BJ (cell line): ENCODE measurements at places on chromosomes 13 and 19.
A peak's percentile ranks its signal among the peaks of the same experiment; 100 is the strongest.

DNA sequence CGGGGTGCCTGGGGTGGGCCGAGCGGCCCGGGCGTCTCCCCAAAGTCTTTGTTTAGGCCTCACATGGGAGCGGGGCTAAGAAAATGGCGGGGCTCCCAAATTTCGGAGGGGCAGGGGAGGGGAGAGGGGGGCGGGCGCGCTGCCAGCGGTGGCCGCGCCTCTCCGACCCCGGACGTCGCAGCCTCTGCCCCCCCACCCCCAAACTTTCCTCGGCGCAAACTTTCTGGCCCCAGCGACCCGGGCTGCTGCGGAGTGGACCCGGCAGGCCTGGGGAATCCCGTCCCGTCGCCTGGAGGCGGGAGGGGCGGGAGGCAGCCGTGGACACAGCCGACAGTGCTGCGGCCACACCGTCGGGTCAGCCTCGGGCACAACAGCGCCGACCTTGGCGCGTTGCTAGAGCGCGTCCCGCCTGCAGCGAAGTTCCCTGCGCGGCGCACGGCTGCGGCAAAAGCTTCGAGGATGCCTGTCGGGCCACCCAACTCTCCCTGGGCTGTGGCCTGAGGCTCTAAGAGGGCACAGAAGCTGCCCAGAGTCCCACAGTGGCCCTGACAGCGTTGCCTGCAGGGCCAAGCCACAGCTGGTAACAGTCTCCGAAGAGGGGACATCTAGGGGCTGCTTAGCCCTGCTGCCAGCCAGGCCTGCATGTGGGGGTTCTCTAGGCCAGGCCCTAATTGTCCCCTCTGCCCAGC, 1.3 kb downstream of the NFIX start:
- DNase-seq = no peak

- no peak for DNase-seq
These were observed 80.5 kb downstream of the GPR12 start for GRCh38 chr13:26680123-26680450.

DNA sequence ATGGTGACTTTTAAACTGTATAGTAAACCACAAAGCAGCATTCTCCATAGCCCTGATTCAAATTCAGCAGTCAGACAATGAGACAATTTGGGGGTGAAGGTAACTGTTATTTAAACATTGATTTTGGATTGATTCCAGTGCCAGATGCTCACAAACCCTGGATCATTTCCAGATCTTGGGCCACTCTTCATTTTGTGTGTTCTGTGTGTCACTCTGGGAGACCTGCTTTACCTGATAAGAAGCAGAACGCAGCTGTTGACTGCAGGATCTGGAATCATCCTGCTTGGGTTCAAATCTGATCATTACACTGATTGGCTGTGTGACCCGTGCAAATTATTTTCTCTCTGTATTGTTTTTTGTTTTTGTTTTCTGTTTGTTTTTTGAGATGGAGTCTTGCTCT, 4.0 kb upstream of the PCDH8 start:
- no peak for DNase-seq

DNA sequence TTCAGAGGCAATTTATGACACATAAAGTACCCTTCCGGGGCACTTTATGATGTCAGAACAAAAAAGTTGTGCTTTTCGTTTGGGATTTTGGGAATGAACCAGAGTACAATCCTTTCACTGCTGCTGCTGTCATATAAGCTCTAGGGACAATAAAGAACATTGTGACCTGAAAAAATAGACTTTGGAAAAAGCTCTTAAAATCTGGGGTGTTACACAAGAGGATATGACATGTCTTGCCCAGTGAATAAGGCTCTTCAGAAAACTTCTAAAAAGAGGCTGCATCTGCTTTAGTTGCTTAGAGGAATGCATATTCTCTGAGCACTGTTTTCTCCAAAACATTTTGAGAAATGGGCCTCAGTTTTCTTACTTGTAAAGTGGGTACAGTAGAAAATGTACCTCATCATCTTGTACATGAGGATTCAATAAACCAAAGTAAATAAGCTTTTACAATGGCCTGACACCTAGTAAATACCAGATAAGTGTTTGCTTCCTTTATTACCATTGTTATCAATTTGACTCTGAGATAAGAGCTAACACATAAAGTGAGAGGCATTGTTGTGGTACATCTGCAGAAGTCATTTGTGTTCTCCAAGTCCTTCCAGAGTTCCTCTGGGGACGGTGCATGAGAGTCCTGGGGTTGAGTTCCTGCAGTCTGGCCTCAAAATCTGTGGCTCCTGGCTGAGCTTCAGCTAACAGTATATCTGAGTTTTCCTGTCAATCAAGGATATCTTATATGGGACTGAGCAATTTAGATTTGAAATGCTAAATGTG, 67.4 kb upstream of the EDNRB start:
- no peak for DNase-seq

DNA sequence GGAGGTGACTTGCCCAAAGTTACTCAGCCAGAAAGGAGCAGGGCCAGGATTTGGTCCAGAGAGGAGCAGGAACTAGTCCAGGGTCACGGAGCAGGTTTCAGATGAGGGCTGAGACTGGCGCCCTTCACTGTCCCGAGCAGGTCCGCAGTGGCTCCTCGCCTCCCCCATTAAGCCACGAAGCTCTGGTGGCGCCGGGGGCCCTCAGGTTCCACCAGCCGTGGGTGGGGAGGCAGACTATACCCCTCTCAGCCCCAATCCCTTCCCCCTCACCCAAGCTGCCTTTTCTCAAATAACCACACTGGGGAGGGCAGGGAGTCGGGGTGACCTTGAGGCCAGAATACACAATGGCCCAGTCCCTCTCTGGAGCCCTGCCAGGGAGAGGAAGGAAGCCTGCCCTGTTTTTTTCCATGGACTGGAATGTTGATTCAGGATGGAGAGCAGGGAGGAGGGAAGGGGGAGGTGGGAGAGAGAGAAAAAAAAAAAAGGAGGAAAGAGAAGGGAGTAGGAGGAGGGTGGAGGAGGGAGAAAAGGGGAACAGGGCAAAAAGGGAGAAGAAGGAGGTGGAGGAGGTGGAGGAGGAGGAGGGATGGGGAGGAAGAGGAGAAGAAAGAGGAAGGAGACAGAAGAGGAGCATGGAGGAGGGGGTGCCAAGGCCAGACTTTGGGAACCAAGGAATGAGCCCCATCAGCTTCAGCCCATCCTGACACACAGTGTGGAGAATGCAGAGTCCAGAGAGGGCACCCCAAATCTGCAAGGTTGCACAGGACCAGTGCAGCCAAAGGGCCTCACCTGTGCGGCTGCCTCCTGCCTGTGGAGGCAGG, 19.7 kb downstream of the CEACAM16 start:
- no peak for DNase-seq

DNA sequence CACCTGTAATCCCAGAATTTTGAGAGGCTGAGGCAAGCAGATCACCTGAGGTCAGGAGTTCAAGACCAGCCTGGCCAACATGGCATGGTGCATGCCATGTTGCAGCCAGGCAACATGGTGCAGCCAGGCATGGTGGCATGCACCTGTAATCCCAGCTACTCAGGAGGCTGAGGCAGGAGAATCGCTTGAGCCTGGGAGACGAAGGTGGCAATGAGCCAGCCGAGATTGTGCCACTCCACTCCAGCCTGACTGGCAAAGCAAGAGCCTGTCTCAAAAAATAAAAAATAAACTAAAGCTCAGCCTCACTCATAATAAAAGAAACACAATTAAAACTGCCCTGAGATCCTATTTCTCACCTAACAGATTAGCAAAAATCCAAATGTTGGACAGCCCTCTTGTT, 49.7 kb upstream of the MAP3K10 start:
- DNase-seq = no peak

DNA sequence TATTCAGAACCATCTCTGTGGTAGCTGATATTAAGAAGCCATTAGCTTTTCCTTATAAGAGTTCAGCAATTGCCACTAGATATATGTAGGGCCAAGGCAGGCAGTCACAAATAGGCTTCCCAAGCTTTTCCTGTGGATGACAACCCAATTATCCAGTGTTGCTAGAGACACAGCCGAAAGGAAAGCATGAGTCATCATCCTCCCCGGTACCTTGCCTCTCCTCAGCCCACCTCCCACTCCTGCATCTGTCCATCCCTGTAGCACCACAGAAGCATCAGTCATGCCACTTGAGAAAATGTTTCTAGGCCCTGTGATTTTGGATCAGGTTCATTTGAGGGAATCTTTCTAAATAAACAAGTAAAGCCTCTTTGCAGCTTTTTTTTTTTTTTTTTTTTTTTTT, 204.3 kb downstream of the DNAJC15 start:
- no peak for DNase-seq

GRCh38 chr13:41059456-41060081, 1.7 kb upstream of the WBP4 start:
- no peak for DNase-seq

DNA sequence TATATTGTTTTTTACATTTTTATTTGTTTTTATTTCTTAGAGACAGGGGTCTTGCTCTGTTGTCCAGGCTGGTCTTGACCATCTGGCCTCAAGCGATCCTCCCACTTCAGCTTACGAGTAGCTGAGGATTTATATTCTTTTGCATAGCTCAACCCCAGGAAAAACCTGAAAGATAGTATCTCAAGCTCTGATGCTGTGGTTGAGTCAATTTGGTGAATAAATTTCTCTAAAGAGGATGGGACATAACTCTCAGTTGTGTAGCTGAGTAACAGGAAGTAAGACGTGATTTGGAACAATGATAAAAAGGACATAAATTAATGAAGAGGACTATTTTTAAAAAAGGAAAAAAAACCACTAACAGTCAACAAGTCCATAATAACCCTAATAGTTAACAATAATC, 79.8 kb upstream of the TNFSF11 start:
- DNase-seq = no peak

DNA sequence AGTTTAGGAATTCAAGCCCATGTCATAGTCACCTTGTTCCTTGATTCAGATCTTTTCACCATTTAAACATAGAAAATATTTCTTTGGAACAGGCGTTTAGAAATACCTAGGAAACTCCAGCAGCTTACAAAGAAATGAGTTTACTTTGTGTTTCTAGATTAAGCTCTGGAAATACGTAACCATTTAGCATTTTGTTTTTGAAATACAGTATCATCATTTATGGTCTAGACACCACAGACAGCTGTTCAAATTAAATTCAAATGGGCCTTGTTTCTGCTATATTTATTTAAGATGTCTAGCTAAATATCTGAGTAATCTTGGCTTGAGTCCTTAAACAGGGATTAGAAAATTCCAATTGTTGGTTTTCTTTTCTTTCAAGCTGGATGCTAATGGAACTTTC, 228.5 kb downstream of the NDFIP2 start:
- peak; percentile 39 for DNase-seq

GRCh38 chr13:20822406-20822805, 48.6 kb upstream of the EEF1AKMT1 start:
- no peak for DNase-seq

GRCh38 chr13:110880627-110881026, 34.2 kb downstream of the ANKRD10 start:
- DNase-seq = no peak

GRCh38 chr13:43686557-43686956, 100.2 kb downstream of the ENOX1 start:
- DNase-seq = peak; percentile 71

GRCh38 chr13:99500839-99501183, 461 bp upstream of the TM9SF2 start:
- DNase-seq = no peak

- DNase-seq = no peak
These were observed 211.7 kb downstream of the NHLRC3 start for GRCh38 chr13:39249982-39250381.

DNA sequence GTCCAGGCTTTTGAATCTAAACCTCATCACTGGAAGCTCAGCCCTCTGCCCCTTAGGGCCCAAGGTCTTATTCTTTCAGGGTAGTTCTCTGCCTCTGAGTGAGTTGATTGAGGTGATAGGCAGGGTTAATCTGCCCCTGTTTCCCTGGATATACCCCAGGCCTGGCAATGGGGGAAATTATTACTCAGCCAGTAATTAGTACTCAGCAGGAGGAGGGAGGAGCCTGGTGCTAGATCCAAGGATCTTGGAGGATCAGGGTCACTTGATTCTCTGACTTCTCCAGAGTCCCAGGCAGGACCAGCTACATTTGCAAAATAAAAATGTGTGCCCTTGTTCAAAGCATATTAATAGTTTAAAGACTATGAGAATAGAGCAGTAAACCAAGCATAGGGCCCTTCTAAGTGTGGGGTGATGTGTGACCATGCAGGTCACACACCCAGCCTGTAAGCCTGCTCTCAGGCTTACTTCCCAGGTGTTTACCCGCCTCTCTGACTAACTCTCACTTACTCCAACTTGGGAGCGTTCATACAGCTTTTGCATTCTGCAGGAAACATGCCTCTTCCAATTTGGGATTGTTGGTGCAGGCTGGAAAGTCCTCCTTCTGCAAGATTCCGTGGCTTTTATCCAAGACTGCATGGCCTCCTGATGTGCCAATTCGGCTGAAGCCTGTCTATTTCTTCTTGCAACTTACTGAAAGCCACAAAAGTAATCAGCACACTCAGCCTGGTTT, 7.9 kb upstream of the STK24 start:
- DNase-seq = no peak

DNA sequence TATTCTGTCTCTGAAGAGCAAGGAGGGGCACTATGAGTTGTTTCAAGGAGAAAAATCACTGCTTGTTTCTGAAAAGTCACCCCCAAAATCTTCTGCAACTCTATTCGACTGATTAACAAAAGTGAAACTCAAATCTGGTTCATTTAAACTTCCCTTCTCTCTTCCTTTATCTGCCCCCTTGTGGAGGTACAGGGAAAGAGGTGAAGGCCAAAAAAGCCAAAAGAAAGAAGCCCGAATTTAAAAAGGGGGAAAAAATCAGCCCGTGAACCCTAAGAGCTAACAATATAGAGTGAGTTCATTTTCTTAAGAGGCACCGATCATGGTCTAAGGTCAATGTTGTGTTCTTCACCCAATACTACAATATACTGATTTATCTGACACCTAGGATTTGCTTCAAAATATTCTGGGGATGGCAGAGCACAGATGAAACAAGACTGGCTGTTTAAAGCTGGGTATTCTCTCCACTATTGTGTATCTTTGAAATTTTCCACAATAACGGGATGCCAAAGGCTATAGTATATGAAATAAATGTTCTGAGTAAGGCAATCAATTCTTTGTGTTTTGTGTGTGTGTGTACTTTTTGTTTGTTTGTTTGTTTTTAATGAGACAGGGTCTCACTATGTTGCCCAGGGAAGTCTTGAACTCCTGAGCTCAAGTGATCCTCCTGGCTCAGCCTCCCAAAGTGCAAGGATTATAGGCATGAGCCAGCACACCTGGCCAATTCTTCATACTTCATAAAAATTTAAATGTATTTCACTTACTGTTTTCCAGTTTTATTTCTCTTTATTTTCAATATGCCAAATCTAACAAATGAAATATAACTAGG, 55.0 kb upstream of the EEF1AKMT1 start:
- no peak for DNase-seq

GRCh38 chr13:33026489-33027152, 10.4 kb downstream of the KL start:
- no peak for DNase-seq
